ENCODE measurements at places on chromosomes 2 and 18.

DNA sequence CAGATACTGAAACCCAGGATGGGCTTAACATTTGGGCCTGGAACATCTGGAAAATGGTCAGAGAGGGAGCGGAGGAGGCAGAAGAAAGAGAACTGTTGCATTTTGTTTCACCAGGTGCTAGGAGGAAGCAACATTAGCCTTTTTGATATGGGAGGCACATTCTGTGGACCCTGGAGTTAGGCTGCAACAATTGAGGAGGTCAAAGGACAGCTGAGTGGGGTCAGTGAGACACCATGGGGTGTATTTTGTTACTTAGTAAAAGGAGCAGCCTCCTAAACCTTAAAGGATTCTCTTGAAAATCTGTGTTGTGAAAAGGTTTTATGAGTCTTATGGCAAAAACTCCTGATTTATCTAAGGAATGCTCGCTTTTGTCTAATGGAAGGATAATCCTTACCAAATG is 124.9 kb downstream of the GREB1L start:
- DNase-seq: no peak

DNA sequence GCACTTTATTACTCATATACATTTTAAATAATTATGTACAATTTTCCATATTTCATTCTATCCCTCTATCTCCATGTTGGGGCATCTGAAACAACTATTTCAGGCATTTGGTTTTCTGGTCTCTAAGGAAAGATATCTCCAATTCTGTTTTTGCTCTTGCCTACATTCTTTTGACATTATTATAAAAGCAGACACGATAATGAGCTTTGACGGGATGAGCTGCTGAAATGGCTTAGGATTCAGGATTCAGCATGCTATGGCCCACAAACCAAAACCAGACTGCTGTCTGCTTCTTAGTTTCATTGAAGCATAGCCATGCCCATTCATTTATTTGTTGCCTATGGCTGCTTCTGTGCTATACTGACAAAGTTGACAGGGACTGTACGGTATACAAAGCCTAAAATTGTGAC is 42.7 kb upstream of the GLS start:
- no peak for DNase-seq

GRCh38 chr2:33645861-33646260 is 46.8 kb upstream of the FAM98A start:
- peak; percentile 72 for DNase-seq

- peak; percentile 46 for DNase-seq
Observed at GRCh38 chr2:218904176-218904575, 23.5 kb downstream of the WNT10A start.

DNA sequence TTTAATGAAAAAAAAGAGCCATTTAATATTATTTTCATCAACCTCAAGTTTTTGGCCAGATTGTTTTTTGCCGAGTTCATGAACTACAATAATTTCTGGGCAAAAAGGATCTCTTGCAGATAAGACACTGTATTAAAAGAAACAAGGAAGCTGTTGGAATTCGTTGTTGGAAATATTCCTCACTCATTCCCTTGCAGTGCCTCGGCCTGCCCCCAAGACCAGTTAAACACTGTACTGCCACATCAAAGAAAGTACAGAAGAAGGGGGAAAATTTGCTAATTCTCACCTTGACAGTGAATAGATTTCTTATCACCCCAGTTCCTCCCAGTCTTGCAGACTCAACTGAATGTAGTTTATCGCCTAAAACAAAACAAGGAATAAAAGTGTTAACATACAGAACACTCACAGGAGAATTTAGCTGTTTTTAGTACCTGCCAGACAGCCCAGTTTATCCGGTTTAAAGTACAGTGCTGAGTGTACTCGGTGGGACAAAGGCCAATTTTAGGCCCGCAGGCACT is 1.2 kb downstream of the IDH1 start:
- no peak for DNase-seq

DNA sequence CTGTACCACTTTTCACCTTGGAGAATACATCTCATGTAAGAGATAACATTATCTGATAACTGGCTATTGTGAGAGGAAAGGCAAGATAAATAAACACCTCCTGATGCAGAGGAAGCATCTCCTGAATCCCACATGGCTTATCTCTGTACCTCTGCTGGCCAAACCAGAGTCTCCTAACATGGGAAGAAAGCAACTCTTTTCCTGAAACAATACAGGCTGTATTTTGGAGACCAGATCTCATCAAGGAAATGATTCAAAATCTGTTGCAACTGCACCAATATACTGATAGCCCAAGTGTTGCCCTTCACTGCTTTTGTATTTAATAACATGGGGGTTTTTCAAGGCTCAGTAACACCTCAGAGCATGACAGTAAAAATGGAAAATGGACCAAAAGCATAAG is 106.9 kb downstream of the MREG start:
- DNase-seq: no peak

DNA sequence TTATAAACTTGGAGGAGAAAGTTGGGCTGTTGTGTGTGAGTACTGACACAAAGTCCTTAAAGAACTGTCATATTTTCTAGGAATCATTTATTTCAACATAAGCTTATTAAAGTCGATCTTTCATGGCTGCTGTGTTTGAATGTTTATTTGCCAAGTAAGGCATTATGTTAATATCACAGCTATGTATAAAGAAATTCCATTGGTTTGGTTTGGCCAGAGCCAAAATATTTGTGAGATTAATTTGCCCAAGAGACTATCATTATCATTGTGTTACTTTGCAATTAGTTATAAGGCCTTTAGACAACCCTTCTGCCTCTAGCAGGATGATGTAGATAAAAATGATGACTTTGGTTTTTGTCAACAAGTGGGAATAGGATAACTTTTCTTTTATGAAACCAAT is 240.6 kb upstream of the NT5C1B start:
- no peak for DNase-seq

DNA sequence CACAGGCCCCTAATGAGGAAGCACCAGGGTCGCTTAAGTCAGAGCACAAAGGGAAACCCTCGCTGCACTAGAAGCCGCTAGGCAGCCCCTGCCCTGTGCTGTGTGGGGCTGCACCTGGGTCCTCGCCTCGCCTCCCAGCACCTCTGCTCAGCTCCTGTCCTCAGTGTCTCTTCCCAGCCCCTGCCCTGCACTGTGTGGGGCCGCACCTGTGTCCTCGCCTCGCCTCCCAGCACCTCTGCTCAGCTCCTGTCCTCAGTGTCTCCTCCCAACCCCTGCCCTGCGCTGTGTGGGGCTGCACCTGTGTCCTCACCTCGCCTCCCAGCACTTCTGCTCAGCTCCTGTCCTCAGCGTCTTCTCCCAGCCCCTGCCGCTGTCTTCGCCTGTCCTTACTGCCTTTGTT is 342.8 kb downstream of the EIPR1 start:
- DNase-seq: no peak

GRCh38 chr2:46377101-46377581 is 79.9 kb downstream of the EPAS1 start:
- no peak for DNase-seq

DNA sequence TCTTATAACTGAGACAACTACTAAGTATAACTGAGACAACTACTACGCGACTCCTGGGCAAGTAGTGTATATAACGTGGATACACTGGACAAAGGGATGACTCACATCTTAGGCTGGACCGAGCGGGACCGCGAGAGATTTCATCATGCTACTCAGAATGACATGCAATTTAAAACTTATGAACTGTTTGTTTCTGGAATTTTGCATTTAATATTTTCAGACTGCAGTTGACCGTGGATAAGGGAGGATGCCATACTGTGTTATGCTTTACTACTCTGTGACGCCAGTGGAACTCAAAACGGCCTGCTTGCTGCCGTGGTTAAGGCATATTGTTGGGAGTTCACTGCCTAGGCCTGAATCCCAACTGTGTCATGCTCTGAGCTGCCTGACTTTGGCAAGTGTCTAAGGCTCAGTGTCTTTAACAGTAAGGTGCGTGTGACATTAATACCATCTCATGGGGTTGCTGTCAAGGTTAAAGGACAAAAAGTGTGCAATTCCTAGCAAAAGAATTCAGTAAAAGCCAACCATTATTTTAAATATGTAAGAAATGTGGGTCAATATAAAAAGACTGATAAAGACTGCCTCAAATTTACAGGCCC is 64.6 kb downstream of the BMP10 start:
- DNase-seq: no peak

- DNase-seq: no peak
Observed at GRCh38 chr2:168323529-168324021, 76.2 kb upstream of the STK39 start.

GRCh38 chr2:239826786-239827522 is 198.2 kb downstream of the NDUFA10 start:
- no peak for DNase-seq

GRCh38 chr2:101897301-101897700 is 94.5 kb upstream of the IL1R2 start:
- no peak for DNase-seq

- DNase-seq: no peak
Observed at GRCh38 chr18:79875531-79875919, 75.9 kb downstream of the SLC66A2 start.

GRCh38 chr2:46344706-46345105 is 47.5 kb downstream of the EPAS1 start:
- DNase-seq: no peak

DNA sequence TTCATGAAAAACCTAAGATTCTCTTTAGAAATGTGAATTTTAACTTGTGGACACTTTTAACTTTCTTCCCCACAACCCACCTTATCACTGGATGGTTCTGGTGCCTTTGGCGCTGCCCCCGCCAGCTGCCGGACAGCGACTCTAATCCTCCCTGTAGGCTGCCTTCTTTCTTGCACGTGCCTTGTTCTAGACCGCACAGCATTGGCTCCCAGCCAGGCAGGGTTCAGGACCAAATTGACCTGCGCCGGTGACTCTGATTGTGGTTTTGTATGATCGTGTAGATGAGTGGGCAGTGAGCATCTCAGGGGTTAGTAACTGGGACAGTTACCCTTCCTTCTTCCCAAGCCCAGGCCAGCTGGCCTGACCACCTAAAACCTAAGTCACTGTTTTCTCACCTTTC is 106.8 kb downstream of the ASAP2 start:
- DNase-seq: no peak

- no peak for DNase-seq
Observed at GRCh38 chr2:180829836-180830235, 150.6 kb upstream of the UBE2E3 start.

DNA sequence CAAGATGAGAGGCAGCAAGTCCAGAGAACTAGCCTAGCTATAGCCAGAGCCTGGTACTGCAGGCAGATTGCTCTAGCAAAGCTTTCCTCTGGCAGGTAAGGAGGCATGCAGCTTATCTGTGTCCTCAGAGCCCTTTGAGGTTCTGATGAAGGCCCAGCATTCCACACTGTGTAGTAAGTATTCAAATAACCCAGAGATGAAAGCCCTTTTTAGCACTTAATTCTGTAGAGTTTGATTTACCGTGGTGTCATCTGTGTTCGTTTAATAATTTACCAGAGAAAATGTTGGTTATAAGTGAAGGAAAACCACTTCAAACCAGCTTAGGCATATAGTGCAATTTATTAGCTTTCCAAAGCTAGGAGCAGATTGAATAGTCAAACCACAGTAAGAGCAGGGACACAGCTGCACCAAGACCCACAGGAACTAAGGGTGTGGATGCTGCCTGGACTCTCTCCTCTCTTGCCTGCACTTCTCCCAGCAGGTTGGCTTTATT is 226.6 kb downstream of the BABAM2 start:
- no peak for DNase-seq

DNA sequence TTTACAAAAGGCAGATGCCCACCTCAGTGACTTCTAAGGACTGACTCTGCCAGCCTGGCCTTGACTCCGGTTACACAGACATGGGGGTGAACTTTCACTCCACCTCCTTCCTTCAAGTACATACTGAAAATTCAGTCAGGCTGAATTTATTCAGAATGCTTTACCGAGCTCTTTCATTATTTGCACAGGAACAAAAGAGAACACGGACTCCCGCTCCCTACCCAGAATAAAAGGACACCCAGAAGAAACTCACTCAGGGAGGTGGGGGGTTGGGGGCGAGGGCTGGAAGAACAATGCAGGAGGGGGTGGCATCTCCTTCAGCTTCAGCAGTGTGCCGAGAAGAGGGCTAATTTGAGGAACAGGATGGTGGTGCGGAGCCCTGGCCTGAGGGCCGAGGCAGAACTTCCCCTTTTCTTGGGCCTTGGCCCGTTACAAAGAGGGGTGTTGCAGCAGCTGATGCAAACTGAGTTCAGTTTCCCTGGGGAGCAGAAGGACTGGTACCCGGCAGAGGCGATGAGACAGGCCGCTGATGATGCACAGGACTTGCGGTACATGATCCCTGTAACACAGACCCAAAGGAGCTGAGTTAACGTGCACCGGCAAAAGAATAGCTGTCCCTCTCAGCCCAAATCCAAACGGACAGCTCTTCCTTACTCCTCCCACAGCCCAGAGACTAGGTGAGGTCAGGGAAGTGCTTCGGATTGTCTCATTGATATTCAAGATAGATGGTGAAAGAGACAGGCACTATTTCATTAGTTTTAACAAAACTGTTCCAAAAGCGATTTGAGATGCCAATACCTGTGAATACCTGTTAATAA is 24.1 kb downstream of the LYPD1 start:
- no peak for DNase-seq

DNA sequence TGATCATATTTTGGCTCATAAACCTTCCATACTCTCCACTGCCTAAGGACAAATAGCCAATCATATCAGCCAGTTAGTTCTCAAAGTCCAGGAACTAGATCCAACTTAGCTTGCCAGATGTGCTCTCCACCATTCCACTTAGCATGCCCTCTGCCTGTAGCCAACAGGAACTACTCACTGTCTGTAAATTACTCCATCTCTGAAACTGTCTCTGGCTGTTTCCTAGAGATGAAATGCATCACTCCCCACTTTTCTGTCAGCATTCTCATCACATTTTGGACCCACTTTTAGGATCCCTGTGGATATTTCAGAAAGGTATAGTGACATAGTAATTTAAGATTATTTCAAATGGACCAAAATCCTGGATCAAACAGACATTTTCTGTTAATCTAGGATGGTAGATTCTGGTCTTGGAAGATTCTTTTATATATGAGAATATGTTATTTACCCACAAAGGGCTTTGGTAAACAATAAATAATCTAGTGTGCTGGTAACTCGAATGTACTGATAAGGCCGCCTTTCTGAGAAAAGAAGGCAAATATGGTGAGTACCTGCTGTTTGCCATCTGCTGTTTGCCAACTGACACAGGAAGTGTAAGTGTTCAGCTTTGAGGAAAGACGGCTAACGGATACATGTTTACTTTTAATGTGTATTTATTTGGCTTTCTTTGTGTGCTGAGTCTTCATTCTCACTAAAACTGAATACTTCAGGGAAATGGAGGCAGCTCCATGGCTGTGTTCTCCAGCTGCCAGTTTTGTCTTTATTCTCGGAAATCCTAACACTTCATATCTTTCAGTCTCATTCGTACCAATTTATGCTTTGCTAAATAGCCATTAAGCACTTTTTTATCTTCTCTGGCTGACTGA is 79.5 kb downstream of the EVA1A start:
- no peak for DNase-seq

DNA sequence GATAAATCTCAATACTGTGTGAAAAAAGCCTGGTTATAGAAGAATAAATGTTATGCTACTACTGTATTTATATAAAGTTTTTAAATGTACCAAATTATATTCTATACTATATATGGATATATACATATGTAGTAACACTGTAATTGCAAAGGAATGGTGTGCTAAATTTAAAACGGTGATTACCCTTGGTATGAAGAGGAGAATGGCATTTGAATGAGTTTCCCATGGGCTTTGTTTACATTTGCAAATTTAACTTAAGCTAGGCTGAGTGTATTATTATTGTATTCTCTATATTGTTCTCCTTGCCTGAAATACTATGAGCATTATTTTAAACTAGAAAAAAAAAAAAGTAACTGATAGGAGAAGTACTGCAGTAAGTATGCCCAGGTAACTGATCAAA is 4.7 kb upstream of the SP3 start:
- DNase-seq: no peak
